Stimulated activated CD8-positive, alpha-beta memory T cell treated with anti-CD3 and anti-CD28 coated beads, Interleukin-2, amount 100 ng/mL, for 1 hour (primary cell): ENCODE measurements at places on chromosomes 2 and 18.

GRCh38 chr2:177708660-177709444 is 316.3 kb downstream of the AGPS start:
- no peak for DNase-seq

- no peak for DNase-seq
Measured at GRCh38 chr2:158966312-158966711, 2.1 kb upstream of the TANC1 start.

DNA sequence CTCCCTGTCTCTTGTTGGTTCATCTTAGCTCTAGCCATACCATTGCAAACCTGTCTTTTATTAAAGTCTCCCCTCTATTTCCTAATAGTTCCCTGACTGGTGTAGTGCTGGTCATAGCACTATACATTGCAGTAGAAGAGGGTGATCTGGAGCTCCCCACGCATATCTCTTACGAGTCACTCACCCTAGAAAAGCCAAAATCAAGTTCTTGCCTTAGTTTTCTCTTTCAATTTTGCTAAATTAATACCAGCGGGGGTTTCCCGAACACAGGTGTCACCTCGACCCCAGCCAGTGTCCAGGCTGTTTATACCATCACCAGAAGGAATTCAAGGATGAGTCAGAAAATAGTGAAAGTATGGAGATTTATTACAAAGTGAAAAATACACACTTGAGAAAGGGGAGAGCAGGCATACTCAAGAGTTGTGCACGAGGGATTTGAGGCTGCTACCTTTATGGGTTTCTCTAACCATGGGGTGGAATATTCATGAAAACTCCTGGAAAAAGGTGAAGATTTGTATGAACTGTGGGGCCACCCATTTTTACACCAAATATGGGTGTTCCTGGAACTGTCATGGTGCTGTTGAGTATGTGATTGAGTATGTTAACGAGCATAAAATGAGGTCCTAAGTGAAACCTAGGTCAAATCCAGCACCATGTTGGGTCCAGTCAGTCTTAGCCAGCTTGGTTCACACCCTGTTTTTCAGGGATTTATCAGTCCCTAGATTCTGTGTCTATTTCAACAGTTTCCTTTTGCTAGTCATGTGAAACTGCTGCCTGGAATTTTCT is 20.2 kb downstream of the PROKR1 start:
- no peak for DNase-seq

DNA sequence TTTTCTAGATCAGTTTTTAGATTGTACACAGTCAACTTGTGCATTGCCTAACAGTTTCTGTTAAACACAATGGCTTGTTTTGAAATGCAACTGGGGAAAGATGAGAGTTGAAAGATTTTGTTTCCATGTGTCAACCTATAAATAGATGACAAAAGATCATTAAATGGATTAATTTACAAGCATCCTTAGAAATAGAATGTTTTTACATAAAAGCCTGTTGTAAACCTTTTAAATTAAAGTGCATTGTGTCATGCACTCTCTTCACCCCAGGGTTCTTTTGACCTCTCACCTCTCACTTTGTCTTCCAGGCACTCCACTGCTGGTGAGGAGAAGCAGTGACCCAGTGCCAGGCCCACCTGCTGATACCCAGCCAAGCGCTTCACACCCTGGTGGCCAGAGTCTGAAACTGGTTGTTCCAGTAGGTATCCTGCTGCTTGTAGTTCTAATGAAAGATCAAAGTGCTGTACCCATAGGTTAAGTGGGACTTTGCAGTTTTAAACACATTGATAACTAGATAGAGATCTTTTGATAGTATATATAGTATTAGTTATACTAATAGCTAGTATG is 502.1 kb downstream of the PARD3B start:
- no peak for DNase-seq

DNA sequence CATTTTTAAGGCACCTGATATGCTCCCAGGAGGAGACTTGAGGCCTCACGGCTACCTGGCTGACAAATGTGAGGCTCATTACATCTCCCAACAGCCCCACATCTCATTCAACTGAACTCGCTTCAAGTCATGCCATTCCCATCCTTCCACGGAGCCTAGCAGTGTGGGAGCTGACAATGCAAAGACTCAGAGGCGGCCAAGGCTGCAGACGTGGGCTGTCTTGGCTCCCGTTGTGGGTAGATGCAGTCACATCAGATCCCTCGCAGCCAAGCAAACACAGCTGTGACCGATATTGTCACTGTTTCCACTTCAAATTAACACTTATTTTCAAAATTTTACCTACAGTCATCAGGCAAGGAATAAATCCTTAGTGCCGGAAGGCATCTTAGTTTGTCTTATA is 64.0 kb upstream of the TRIB2 start:
- DNase-seq, result no peak

GRCh38 chr2:23592898-23593751 is 208.1 kb downstream of the KLHL29 start:
- DNase-seq, result no peak

DNA sequence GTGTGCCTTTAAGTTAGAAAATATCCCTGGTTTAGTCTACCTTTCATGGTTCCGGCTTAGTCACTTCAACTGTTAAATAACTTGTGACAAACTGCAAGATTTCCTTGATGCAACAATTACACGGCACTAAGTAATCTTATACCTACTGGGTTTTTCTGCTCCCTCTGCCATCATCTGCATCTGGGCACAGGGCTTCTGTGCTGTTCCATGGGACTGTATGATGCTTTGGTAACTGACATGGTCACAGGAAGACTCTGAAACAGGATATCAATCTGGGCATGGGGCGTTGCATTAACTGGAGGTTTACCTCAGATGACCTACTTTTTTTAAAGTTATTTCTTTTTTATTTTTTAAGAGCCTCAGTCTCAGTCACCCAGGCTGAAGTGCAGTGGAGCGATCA is 365.4 kb downstream of the SS18 start:
- DNase-seq, result no peak

GRCh38 chr2:122873951-122874350 is 1118.5 kb downstream of the TSN start:
- DNase-seq, result no peak

GRCh38 chr18:74078257-74078656 is 69.4 kb downstream of the FBXO15 start:
- no peak for DNase-seq

DNA sequence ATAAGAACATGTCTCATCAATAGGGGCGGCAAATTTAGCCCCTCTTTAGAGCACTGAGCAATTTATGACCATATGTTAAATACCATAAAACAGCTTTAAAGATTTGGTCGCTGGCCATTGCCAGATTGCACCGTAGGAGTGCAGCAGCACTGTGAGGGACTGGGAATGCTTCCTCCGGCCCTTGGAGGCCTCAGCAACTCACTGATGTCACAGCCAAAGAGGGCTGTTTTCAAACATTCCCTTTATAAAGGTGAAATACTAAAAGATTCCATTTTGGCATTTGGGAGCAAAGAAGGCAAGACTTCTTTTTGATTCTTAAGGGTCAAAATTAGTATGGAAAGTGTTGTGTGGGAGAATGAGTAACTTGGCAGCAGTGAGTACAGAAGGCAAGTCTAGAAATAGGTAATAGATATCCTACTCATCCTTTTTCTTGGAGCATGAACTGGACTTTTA is 63.7 kb downstream of the BABAM2 start:
- DNase-seq, result no peak

DNA sequence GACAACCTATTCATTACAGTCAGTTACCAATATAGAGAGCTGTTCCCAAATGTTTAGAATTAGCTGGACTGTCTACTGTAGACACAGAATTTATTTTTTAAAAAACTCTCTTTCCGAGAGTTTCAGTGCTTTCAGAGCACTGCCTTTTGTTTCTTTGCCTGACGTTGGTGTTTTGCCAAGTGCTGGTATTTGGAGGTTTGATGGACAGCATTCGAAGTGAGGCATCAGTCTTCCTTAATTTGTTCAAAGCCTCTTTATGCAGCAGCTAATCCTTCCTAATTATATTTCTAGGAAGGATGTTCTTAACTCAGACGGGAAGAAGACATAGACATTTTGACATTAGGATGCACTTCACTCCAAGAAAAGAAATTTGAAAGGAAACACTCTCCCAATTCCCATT is 83.2 kb downstream of the LTBP1 start:
- no peak for DNase-seq

GRCh38 chr2:11330457-11331142 is 13.8 kb downstream of the ROCK2 start:
- no peak for DNase-seq

- DNase-seq, result no peak
Measured at GRCh38 chr2:46836295-46837111, 79.1 kb downstream of the MCFD2 start.

DNA sequence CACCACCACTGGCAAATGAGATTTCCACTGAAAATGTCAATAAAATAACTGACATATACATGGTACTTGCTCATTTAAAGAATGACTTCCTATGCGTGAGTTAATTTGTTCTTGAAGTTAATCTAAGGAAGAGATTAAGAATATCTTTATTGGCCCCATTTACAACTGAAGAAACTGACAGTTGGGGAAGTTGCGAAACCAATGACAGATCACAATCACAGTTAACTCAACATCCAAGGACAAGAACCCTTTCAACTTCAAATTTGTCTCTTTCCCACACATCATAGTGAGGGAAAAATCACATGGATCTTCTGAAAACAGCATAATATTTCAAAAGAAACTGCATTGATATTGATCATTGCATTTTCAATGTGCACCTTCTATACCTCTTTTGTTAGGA is 565.4 kb downstream of the IRS1 start:
- DNase-seq, result no peak

GRCh38 chr2:23657371-23657770 is 269.6 kb downstream of the ATAD2B start:
- no peak for DNase-seq

- no peak for DNase-seq
Measured at GRCh38 chr2:48452108-48452507, 77.8 kb upstream of the STON1 start.

DNA sequence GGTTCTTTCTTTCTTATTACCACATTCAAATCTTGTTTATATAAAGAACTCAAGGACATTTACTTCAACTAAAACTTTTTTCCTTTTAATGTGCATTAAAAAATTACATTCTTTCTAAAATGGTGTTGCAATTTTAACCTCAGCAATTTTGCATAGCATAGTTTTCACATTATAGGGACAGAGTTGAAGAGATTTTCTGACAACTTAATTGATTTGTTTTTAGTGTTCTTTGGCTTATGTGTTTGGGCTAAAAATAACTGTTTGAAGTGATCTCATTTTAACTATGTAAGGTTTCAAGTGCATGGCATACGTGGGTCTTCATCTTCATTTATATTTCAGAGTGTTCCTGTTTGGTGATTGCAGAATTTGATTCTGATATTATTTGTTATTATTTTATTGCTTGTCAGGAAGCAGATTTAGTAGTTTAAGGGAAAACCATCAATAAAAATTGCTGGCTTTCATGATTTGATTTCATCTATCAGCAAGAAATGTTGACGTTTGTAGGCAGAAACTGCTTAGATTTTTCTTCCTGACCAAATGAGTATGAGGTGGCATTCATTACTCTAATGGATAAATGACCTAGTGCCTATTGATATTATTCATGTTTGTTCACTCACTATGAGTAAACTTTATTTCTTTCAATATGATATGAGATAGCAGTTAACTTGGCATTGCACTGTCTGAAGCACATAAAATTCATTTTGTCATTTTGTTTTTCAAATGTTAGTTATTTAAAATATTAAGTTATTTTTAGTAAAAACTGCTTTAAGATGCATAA is 398.4 kb downstream of the NUP35 start:
- no peak for DNase-seq

DNA sequence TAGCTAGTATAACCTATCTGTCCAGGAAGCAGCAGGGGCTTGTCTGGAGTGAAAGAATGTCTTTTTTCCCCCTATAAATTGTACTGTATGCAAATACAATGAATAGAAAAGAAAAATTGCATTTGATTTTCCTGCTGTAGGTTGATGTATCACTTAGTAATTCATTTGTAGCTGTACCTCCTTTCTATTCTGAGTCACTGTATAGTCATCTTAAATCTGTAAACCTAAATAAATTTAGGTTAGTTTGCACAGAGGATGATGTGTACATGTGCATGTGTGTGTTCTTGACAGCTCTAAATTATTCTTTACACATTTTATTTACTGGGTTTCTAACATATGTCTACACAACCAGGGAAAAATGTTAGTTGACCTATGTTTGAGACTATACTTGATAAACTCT is 478.7 kb upstream of the CNTNAP5 start:
- no peak for DNase-seq
